Glomerular endothelial cell (primary cell): ENCODE measurements at places on chromosomes 12 and 14.

- no peak for DNase-seq
Observed at GRCh38 chr14:92677087-92677668, 71.2 kb downstream of the LGMN start.

- no peak for DNase-seq
Observed at GRCh38 chr12:132094269-132094891, 49.7 kb downstream of the DDX51 start.

- no peak for DNase-seq
Observed at GRCh38 chr14:105861985-105862465, 335.6 kb downstream of the TMEM121 start.

- no peak for DNase-seq
Observed at GRCh38 chr12:116011217-116011616, 266.3 kb downstream of the MED13L start.

DNA sequence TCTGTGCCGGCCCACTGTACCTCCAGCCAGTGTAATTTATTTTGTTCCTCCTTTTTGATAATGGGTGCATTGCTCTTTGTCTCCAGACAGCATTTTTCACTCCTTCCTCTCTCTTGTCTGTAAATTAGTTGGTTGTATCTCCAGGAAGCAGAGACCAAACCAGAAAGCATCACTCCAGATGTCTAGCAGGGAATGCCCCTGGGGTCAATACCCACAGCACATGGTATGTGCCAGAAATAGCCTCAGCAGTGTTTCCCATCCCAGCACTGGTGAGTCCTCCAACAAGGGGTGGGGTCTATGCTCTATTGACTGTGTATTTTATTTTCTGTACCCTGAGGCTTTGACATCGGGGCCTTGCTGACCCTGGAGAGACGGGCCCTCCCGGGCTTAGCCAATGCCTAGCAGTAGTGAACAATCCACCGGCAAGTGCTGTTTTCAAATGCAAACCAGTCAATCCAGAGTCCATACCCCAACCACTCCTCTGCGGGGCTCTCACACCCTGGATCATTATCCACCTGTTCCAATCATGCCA, 50.2 kb upstream of the FZD10 start:
- no peak for DNase-seq

DNA sequence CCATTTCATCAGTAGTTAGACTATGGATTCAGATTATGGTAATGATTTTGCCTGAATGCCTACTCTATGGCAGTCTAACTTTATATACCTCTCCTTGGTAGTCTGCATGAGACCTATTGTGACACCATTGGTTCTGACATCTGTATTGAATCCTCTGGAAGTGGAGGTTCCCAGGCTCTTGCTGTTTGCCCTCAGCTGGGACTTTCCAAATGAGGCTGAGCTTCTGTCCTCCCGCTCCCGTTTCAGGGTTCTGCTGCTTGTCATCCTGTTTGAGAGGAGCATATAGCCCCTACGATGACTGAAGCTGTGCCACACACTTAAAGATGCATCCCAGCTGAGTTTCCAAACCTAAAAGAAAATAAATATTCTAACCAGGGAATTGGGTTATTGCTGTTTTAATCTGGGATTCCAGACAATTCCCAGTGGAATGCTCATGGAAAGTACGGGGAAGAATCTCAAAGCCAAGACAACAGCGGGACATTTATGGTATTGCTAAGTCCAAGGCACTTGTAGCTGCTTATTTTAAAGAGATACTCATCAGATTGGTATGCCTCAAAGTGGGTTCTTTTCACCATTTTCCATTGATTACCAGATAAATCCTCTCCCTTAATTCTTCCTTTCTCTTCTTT, 105.9 kb downstream of the ETV6 start:
- no peak for DNase-seq

- no peak for DNase-seq
Observed at GRCh38 chr14:91152499-91152898, 38.6 kb downstream of the DGLUCY start.

- peak; percentile 54 for DNase-seq
Observed at GRCh38 chr14:63229330-63230059, 25.3 kb downstream of the RHOJ start.

DNA sequence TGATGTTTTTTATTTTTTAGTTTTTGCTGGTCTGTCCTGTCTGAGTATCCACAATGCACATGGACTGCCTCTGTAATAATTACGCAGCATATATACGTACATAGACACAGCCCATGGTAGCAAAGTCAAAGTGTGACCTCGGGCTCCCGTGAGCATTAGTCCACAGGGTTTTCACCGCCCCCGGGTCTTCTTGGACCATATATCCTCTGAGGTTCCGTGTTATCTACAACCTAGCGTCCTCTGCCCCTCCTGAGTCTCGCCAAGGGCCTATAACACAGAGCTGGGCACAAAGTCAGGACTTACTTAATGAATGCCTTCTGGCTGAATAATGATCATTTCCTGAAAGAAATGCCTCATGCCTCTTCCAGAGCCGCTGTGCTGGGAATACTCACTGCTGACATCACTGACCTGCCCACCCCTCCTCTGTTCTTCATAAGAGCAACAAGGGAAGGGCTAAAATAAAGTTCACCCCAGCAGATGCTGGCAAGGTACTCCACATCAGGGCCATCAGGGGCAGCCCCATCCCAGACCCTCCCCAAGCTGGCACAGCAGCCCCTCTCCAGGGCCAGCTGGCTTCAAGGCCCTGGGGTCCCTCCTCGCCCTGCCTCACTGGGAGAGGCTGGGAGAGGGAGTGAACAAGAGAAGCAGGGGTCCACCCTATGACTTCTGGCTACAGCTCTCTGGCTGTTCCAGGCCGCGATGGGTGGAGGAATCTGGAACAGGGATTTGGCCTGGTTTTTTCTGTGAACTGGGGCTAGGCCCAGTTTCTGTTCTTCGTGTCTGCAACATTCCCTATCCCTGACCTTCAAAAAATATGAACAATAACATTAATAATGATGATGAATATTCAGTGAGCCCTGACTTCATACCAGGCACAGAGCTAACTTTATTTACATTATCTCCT, 7.9 kb downstream of the HDAC7 start:
- no peak for DNase-seq

DNA sequence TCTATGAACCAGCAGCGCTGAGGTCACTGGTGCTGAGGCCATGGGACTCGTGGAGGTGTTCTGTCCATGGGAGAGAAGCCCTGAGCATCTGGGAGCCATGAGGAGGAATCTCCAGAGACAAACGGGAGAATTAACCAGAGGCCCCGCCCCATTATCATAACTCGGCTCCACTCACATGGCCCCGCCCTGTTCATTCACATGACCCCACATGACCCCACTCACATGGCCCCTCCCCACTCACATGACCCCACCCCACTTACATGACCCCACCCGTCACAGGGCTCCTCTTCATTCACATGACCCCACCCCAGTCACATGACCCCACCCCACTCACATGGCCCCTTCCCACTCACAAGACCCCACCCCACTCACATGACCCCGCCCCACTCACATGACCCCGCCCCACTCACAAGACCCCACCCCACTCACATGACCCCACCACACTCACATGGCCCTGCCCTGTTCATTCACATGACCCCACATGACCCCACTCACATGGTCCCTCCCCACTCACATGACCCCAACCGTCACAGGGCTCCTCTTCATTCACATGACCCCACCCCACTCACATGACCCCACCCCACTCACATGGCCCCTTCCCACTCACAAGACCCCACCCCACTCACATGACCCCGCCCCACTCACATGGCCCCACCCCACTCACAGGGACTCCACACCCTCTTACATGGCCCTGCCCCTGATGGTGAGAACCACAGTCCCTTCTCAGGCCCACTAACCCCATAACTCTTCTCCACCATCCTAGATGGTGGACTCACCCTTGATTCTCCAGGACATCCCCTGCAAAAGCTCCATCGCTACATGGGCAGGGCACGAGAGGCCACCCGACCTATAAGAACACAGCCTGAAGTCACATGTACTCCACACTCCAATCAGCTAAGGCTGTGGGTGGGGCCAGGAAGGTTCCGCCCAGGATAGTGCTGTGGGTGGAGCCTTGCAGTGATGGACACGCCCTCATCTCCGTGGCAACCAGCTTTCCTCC, 151.1 kb upstream of the SFSWAP start:
- DNase-seq: no peak

DNA sequence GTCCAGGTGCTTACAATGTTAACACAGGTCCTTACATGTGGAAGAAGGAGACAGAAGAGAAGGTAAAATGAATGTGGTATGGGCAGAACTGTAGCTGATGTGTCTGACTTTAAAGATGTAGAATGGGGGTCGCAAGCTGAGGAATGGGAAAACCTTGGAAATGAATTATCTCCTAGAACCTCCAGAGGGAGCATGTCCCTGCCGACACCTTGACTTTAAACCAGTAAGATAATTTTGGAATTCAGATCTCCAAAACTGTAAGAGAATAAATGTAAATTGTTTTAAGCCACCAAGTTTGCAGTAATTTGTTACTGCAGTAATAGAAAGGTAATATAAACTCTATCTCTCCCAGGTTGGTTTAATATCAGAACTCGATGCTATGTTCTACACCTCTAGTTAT, 80.1 kb upstream of the ALG10 start:
- no peak for DNase-seq

DNA sequence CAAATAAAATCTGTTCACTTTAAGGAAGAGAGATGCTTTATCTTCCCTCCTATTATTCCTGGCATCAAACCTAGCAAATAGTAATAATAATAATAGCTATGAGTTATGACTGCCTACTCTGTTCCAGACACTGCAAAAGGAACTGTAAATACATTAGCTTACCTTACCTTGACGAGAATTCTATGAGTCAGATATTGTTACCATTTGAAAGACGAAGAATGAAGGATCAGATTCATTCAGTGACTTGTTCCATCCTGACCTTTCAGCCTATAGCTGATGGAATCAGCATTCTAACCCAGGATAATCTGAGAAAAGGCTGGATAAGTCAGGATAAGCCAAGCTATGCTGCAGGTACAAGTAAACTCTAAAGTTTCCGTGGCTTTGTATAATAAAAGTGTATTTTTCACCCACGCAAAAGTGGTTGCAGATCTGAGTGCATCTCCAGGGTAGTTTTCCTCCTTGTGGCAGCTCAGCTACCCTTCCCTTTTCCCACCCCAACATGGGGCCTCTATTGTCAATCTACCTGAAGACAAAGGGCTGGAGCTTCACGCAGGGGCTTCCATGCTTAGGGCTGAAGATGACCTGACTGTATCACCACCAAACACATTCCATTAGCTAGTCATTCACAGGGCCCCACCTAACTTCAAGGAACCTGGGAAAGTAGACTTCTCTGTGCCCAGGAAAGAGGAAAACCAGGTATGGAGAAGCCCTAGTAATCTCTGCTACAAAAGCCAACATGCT, 57.2 kb upstream of the CCND2 start:
- no peak for DNase-seq

- DNase-seq: no peak
Observed at GRCh38 chr14:69694730-69695281, 72.1 kb upstream of the SRSF5 start.

- DNase-seq: no peak
Observed at GRCh38 chr12:30977537-30978349, 51.2 kb downstream of the TSPAN11 start.

- DNase-seq: no peak
Observed at GRCh38 chr14:54658836-54659235, 91.9 kb downstream of the SAMD4A start.

GRCh38 chr12:64820593-64820992, 3.9 kb upstream of the TBC1D30 start:
- no peak for DNase-seq
